ENCODE measurements at places on chromosomes 5 and 9.
A peak's percentile ranks its signal among the peaks of the same experiment; 100 is the strongest.

DNA sequence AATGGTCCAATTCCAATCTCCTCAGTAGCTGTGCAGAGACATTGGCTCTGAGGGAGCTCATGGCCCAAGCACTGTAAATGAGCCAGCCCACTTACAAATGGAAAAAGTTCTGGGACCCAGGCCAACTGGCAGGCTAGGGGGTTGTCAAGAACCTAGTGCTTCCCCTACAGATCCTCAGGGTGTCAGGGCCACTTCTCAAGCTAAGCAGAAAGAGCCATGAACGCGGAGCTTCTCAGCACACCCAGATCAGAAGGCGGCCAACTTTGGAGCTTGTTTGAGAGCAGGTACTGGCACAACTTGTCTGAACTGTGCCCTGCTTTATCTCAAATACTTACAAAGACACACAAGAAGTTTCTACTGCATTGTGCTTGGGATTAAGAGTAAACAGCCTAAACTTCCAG lies 17.5 kb downstream of the TLE1 start:
- DNase-seq: no peak

GRCh38 chr9:73037613-73038012 lies 84.8 kb upstream of the ALDH1A1 start:
- DNase-seq: no peak

DNA sequence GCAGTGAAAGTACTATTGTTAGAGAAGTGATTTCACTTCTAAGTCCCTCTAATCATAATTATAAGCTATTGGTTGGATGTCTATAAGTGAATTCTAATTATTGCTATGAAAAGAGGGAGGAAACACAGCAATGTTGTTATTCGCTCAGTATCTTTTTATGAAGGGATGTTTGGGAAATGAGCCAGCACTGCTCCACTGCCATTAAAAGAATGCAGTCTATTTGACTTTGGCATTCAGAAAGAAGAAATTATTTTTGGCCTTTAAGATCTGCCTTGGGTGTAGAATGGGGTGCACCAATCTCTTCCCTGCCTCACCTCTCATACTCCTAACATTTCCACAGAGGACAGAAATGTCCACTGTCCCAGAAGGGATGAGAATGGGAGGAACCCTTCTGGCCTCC lies 332.0 kb downstream of the SPATA31D1 start:
- no peak for DNase-seq

DNA sequence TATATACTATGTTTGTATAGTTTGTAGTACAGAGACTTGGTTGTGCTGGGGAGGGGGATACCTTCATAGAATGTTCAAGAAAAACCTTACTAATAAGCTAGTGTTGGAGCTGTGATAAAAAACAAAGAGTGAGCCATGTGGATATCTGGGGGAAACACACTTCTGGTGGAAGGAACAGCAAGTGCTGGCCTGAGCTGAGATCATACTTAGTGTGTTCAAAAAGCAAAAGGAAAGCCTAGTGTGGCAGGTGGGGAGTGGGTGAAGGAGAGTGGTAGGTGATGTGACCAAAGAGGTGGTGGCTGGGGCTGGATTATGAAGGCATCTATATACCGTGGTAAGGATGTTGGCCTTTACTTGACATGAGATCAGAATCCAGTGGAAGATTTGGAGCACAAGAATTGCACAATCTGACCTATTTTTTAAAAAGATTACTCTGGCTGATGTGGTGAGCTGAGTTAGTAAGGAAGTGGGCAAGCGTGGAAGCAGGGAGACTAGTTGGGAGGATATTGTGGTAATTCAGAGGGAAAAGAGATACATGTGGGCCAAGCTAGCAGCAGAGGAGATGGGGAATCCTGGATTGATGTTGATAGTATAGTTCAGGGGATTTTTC lies 26.6 kb downstream of the PALM2AKAP2 start:
- DNase-seq: no peak

DNA sequence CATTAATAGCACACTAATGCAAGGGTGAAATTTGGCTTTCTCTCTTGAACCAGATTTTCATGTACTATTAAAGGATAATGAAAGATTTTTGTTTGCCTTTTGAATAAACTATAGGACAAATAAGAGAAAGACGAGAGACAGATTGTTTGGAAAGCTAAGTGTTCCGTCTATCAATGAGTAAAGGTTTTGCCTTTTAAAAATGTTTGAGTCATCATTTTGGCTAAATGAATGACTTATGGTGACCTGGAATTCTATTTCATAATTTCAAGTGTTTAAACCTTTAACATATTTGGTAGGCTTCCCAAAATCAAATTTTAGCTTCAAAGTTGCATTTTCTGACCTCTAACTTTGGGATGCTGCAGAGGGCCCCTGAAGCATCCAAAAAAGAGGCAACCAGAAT lies 145.2 kb downstream of the SLC25A46 start:
- DNase-seq: no peak

GRCh38 chr5:37111426-37112382 lies 137.5 kb downstream of the CPLANE1 start:
- DNase-seq: no peak

DNA sequence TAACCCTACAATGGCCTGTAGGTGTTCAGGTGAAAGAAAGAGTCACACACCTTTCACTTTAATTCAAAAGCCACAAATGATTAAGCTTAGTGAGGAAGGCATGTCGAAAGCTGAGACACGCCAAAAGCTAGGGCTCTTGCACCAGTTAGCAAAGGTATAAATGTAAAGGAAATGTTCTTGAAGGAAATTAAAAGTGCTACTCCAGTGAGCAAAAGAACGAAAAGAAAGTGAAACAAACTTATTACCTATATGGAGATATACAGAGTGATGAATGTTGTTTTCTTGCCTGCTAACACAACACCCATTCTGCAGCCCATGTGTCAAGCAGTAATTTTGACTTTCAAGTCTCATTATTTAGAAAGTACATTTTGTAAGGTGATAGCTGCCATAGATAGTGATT lies 254.2 kb upstream of the SLC24A2 start:
- DNase-seq: no peak

GRCh38 chr5:170366276-170366675 lies 22.9 kb downstream of the KCNMB1 start:
- no peak for DNase-seq

DNA sequence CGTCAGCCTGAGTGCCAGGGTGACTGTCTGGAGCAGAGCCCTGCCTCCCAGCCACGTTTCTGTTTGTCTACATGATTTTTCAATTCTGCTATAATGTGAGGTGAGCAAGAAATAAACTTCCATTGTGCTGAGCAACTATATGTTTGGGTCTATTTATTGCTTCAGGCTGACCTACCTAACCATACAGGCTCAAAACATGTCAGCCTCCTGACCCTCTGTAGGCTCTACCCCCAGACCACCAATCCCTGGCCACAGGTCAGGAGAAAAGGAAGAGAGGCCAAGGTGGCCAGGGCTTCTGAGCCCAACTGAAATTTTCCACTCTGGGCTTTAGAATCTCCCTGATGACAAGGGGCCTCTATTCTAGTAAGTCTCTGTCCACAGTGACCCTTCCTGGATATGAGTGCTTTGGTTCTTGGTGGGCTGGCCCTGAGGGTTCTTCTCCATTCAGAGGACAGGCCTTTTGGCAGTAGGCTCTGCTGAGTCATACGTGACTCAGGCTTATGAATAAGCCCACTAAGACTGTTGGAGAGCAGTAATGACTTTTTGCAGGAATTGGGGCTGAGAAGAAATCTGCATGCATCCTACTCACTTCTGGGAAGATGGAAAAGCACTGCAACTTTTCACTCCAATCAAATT lies 117.2 kb upstream of the TBCA start:
- DNase-seq: no peak

- DNase-seq: no peak
These were observed 649.0 kb downstream of the PTPRD start for GRCh38 chr9:9963841-9964240.

GRCh38 chr5:77186652-77187370 lies 23.7 kb upstream of the PDE8B start:
- no peak for DNase-seq

GRCh38 chr5:104763216-104763615 lies 1200.6 kb upstream of the NUDT12 start:
- DNase-seq: peak; percentile 28

DNA sequence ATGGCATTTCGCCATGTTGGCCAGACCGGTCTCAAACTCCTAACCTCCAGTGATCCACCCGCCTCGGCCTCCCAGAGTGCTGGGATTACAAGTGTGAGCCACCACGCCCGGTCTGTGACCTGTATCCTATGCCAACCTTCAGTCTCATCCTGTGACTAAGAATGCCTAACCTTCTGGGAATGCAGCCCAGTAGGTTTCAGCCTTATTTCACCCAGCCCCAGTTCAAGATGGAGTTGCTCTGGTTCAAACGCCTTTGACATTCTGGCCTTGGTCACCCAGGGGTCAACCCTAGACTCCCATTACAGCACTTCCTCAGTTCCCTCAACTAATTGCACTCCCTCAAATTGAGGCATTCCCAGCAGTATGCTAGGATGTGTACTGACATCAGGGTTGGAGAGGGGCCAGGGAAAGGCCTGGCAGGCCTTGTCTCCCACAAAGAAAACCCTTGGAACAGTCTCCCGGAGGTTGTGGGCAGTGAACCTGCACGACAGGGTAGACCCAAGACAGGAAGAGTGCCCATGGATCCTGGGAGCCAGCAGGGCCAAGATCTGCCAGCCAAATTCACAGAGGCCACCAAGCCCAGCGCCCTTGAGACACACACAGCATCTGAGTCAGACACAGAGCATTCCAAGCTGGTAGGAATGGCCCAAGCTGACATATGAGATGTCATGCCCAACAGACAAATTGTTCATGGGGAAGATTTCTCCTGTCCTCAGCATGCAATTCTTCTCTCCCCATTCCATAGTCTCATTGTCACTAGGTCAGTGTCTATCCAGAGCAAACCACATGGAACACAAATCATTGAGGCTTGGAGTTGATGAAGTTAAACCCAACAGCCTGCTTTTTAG lies 24.9 kb upstream of the SMU1 start:
- DNase-seq: no peak

DNA sequence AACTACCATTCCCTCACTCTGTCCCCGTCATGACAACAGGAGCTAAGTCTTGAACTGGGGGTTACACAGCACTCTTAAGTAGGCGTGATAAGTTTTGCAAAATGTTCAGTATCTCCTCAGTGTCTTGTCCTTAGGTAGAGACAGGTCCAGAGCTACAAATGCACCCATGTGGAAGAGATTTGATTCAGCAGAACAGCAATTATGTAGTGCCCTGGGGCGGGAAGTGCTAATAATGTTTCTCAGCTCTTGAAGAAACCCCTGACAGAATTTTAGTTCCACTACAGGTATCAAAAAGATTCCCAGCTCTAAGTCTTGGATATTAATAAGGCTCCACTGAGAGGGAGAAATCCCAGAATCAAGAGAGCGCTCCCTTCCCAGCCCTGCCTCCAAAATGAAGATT lies 49.6 kb downstream of the DCP2 start:
- DNase-seq: peak; percentile 39

DNA sequence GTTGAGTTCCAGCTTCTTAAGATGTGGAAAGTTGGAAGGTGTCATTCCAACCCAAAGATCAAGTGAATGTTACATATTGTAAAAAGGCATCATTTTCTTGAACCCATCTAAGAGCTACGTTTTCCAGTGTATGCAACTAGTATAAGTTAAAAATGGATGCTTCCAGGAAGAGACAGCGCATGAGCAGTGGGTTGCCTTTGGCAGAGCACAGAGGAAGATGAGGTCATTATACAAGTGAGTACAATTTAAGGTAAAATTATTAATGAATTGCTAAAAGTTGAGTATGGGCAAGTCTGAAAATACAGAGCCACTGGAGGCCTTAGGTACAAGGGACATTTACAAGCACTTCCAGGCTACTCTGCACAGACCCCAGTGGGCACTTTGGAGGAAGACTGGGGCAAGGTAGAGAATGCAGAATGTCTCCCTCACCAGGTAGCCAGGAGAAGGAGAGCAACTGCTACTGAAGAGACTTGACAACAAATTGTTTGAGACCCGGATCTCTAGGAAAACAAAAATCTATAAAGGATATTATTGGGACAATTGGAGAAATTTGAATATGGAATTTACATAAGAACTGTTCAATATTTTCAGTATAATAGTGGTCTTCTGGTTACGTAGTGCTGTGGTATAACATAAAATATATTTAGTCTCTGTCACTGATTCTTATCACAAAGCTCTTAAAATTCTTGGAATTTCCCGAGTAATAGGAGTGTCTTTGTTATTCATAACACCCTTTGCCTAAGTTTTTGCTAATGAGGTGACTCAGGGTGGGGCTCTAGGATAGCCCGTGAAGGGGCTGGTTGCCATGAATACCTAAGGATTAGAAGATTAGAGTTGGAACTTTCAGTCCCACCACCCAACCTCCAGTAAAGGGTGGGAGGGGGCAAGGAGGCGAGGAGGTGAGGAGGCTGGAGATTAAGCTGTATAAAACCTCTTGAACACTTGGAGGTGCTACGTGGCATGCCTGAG lies 129.9 kb upstream of the FER start:
- no peak for DNase-seq

DNA sequence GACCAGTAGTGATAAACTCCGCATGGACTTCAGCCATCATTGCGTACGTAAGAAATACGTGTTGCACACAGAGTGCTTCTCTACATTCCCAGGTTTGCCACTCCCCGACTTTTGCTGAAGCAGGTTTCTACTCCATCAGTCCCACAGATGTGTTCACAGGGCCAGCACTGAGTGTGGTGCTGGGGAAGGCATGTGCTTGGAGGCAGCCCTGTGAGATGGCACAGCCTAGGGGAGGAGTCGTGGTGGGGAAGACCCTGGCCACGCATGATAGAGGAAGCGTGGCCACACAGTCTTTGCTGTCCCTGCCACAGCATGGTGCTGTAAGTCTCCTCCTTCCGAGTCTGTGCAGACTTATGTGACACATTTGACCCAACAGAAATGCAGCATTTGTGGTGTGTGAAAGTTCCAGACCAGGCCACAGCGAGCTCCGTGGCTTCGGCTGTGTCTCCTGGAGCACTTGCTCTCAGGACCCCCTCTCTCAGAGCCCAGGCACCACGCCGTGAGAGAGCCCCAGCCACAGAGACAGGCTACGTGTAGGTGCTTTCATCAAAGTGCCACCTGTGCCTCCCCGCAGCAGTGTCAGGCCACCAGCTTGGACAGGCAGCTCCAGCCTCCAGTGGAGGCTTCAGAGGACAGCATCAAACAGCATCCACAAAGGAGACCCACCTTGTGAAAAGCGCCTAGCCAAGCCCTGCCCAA lies 197.8 kb downstream of the AUH start:
- no peak for DNase-seq

DNA sequence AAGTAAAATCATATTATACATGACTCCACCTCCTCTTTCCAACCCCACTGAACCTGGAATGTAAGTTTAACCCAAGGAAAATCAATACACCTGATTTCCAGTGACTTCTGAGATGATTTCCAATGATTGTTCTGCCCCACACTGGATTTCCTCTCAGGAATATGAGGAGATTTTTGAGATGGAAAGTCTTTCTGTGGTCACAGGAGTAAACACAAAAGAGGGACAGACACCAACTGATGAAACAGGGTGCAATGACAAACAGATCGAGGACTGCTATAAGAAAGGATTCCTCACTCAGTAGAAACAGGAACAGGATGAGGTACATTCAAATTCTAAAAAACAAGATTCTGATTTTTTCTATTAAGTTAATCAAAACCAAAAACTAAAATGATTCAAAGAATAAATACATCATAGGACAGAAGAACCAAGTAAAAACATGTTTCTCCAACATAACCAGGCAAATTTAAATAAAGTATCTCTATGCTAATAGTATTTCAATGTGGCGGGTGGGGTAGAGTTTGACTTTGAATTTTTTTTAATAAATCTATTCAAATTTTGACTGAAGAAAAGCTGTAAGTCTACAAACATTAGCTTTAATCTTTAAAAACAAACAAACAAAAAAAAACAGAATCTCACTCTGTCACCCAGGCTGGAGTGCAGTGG lies 42.1 kb downstream of the DTWD2 start:
- no peak for DNase-seq

- no peak for DNase-seq
These were observed 12.3 kb downstream of the SGCD start for GRCh38 chr5:156339139-156339841.

GRCh38 chr5:60814498-60814897 lies 29.6 kb downstream of the ELOVL7 start:
- DNase-seq: no peak
